ENCODE measurements at places on chromosomes 7 and 10. TPM values are rescaled to one million over a fixed set of nuclear protein-coding genes. Genes with fewer than 3 reads are reported as not detected.

CASP2 gene
- 39.5 TPM for total RNA-seq

GRCh38 chr7:102456327-102456726, 8.3 kb downstream of the ALKBH4 start:
- no peak for DNase-seq

GRCh38 chr7:21542891-21543527, at the start of gene DNAH11:
TSS of gene DNAH11 (plus strand) at chr7:21543039. CDS start at chr7:21543246, 207 bp downstream.
- DNase-seq = peak; percentile 54

GRCh38 chr7:128974241-128974934, 36.7 kb downstream of the IRF5 start:
- no peak for DNase-seq

- no peak for DNase-seq
Observed at GRCh38 chr7:142716596-142716995, 32.7 kb upstream of the PRSS1 start.
